NCI-H345 (cell line): ENCODE measurements at places on chromosomes 12 and 14.

- DNase-seq: no peak
Measured at GRCh38 chr12:88750867-88751543, 170.7 kb upstream of the KITLG start.

- DNase-seq: no peak
Measured at GRCh38 chr12:40587421-40587820, 104.8 kb upstream of the CNTN1 start.

DNA sequence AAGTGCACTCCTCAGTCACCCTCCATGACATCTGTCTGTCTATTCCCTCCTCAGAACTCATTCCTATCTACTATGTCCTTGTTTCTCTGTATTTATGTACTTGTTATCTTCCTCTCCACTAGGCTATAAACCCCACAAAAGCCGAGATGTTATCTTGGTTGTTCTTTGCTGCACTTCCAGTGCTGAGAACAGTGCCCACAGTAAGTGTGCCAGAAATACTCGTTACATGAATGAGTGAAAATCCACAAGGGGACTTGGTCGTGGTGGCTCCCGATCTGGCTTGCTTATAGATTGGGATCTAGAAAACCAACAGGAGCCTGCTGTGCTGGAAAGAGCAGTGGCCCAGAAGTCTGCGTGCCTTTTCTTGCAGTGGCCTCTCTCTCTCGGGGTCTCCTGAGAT, 111.9 kb upstream of the PRMT8 start:
- DNase-seq: no peak

GRCh38 chr12:100489251-100489820, 15.7 kb downstream of the NR1H4 start:
- DNase-seq: no peak

DNA sequence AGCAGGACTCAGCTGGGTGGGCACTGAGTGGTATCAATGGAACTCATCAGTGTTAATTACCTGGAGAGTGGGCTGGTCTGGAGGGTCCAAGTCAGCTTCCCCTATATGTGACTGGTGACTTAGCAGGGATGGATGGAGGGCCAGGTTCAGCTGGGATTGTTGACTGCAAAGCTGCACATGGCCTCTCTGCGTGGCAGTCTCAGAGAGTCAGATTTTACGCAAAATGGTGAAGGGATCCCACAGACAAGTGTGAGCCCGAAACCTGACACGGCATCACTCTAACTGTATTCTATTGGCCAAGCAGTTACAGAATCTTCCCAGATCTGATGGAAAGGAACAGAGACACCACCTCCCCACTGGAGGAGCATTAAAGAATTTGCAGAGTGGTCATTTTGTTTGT, 716.0 kb upstream of the TBX3 start:
- DNase-seq: no peak

- DNase-seq: no peak
Measured at GRCh38 chr14:35034440-35034833, 11.6 kb upstream of the FAM177A1 start.
